T-helper 17 cell (primary cell): ENCODE measurements at places on chromosomes 2 and 18. TPM values are rescaled to one million over a fixed set of nuclear protein-coding genes. Genes with fewer than 3 reads are reported as not detected.
A peak's percentile ranks its signal among the peaks of the same experiment; 100 is the strongest.

Gene DUSP2
- 319 TPM for total RNA-seq

Gene TMEM163
- 0.57 TPM for total RNA-seq

Gene EML6
- 2.2 TPM for total RNA-seq

Gene TIA1
- total RNA-seq, result 78.2 TPM

Gene FAM228A
- total RNA-seq, result 0.17 TPM

Gene MPP4
- 0.17 TPM for total RNA-seq

GRCh38 chr18:27313678-27314077, 128.6 kb upstream of the CHST9 start:
- no peaks in the 10 kb centered on the region for H3K4me1 ChIP-seq
- no peak overlapping the region for H3K4me3 ChIP-seq
- H3K36me3 ChIP-seq, result no peaks in the 10 kb centered on the region
- no peak overlapping the region for H3K27ac ChIP-seq
- no peaks in the 10 kb centered on the region for H3K27me3 ChIP-seq

GRCh38 chr2:190996338-190996946, 17.5 kb downstream of the STAT1 start:
- H3K4me1 ChIP-seq, result peaks cover 36% of the 10 kb centered on the region
- H3K36me3 ChIP-seq, result peaks cover 27% of the 10 kb centered on the region
- no peaks in the 10 kb centered on the region for H3K27me3 ChIP-seq
- H3K27ac ChIP-seq, result peak overlapping the region; percentile 84

DNA sequence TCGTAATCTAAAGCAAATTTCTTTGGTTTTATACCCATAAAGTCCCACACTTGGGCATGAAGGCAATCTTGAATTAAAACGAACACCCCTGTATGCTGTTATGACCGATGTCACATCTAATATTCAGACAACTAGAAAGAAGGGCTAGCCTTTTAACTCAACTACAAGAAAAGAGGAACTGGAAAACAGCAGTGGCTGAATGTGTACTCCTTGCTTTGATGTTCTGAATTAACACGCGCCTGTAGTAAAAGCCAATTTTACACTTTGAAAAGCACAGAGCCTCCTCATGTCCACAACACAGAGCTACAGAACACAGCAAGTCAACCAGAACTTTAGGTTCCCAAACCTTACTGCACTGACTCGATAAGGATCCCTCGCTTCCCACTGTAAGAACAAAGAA, 147.6 kb downstream of the HDAC4 start:
- no peak overlapping the region for H3K4me3 ChIP-seq
- peak overlapping the region; percentile 54 for H3K27ac ChIP-seq
- no peaks in the 10 kb centered on the region for H3K36me3 ChIP-seq
- peaks cover 46% of the 10 kb centered on the region for H3K4me1 ChIP-seq

- no peaks in the 10 kb centered on the region for H3K27me3 ChIP-seq
- no peak overlapping the region for H3K27ac ChIP-seq
- H3K4me3 ChIP-seq, result no peak overlapping the region
- H3K36me3 ChIP-seq, result no peaks in the 10 kb centered on the region
- no peak for DNase-seq
These were observed 634.9 kb upstream of the PIK3C3 start for GRCh38 chr18:41320100-41320499.

- H3K4me3 ChIP-seq, result no peak overlapping the region
- peaks cover 32% of the 10 kb centered on the region for H3K27me3 ChIP-seq
- no peaks in the 10 kb centered on the region for H3K36me3 ChIP-seq
- no peaks in the 10 kb centered on the region for H3K4me1 ChIP-seq
- no peak overlapping the region for H3K27ac ChIP-seq
These were observed 85.3 kb downstream of the AGAP1 start for GRCh38 chr2:235579128-235579527.

GRCh38 chr2:24855022-24855622, 61.9 kb downstream of the CENPO start:
- no peak overlapping the region for H3K27ac ChIP-seq
- no peaks in the 10 kb centered on the region for H3K27me3 ChIP-seq
- peaks cover 4% of the 10 kb centered on the region for H3K4me1 ChIP-seq

DNA sequence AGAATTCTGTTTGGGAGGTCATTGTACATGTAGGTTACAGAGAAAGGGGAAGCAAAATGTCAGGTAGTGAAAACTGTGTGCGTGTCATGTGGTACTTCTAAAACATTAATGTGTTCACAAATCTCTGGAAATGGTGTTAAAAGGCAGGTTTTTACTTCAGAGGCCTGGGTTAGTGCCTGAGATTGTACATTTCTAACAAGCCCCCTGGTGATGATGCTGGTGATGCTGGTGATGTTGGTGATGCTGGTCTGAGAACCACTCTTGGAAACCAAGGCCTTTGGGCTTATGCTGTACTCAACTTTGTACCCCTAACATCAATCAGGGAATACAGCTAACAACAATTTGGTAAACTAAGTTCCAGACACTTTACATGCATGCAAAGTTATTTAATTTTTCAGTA, 187.1 kb downstream of the SCG2 start:
- no peaks in the 10 kb centered on the region for H3K27me3 ChIP-seq
- no peak overlapping the region for H3K4me3 ChIP-seq
- no peak overlapping the region for H3K27ac ChIP-seq
- no peaks in the 10 kb centered on the region for H3K36me3 ChIP-seq
- no peaks in the 10 kb centered on the region for H3K4me1 ChIP-seq

- H3K4me3 ChIP-seq, result no peak overlapping the region
- H3K27me3 ChIP-seq, result peaks cover 9% of the 10 kb centered on the region
- no peak for DNase-seq
- H3K36me3 ChIP-seq, result no peaks in the 10 kb centered on the region
- no peaks in the 10 kb centered on the region for H3K4me1 ChIP-seq
These were observed 72.0 kb upstream of the TMEM178A start for GRCh38 chr2:39593439-39594393.

GRCh38 chr2:201358684-201359083, 1.5 kb upstream of the FLACC1 start:
- H3K4me3 ChIP-seq, result no peak overlapping the region
- DNase-seq, result no peak
- H3K27me3 ChIP-seq, result no peaks in the 10 kb centered on the region
- H3K36me3 ChIP-seq, result peaks cover 5% of the 10 kb centered on the region
- peaks cover 13% of the 10 kb centered on the region for H3K4me1 ChIP-seq

DNA sequence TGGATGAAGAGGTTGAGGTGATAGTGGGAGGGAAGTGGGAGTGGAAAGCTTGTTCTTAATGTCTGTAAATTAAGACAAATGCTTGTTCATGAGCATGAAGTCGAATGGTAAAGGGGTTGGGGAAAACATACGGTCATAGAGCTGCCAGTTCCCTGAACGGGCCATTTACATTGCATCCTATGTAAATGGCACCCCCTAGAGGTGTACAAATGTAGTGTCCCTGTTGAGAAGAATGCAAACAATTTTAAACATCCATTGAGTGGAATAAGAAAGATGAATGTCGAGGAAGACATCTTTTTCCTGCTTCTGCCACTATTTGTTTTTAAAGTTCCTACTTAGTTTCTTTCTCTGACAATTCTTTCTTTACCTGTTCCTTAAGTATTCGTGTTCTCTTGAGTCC, 155.7 kb downstream of the RDH14 start:
- no peak for DNase-seq
- no peak overlapping the region for H3K4me3 ChIP-seq

- H3K27me3 ChIP-seq, result no peaks in the 10 kb centered on the region
- H3K36me3 ChIP-seq, result peaks cover 6% of the 10 kb centered on the region
- no peak overlapping the region for H3K4me3 ChIP-seq
- DNase-seq, result no peak
These were observed 27.8 kb upstream of the TTC39C start for GRCh38 chr18:23986600-23987359.

- H3K4me1 ChIP-seq, result peaks cover 38% of the 10 kb centered on the region
- peak overlapping the region; percentile 98 for H3K4me3 ChIP-seq
- H3K36me3 ChIP-seq, result peaks cover 13% of the 10 kb centered on the region
- peak overlapping the region; percentile 98 for H3K27ac ChIP-seq
- no peak for DNase-seq
These were observed 2.4 kb downstream of the PELI1 start for GRCh38 chr2:64141674-64142405.

GRCh38 chr2:64354857-64355680, 98.9 kb upstream of the LGALSL start:
- peaks cover 14% of the 10 kb centered on the region for H3K4me1 ChIP-seq
- no peak overlapping the region for H3K27ac ChIP-seq
- peaks cover 45% of the 10 kb centered on the region for H3K27me3 ChIP-seq
- H3K4me3 ChIP-seq, result no peak overlapping the region
- DNase-seq, result no peak
- peaks cover 2% of the 10 kb centered on the region for H3K36me3 ChIP-seq

- no peak for DNase-seq
- no peak overlapping the region for H3K27ac ChIP-seq
- no peaks in the 10 kb centered on the region for H3K36me3 ChIP-seq
- H3K4me1 ChIP-seq, result no peaks in the 10 kb centered on the region
- no peak overlapping the region for H3K4me3 ChIP-seq
These were observed 110.2 kb downstream of the MDH1 start for GRCh38 chr2:63698786-63699548.
